ENCODE measurements at places on chromosomes 12 and 14.

DNA sequence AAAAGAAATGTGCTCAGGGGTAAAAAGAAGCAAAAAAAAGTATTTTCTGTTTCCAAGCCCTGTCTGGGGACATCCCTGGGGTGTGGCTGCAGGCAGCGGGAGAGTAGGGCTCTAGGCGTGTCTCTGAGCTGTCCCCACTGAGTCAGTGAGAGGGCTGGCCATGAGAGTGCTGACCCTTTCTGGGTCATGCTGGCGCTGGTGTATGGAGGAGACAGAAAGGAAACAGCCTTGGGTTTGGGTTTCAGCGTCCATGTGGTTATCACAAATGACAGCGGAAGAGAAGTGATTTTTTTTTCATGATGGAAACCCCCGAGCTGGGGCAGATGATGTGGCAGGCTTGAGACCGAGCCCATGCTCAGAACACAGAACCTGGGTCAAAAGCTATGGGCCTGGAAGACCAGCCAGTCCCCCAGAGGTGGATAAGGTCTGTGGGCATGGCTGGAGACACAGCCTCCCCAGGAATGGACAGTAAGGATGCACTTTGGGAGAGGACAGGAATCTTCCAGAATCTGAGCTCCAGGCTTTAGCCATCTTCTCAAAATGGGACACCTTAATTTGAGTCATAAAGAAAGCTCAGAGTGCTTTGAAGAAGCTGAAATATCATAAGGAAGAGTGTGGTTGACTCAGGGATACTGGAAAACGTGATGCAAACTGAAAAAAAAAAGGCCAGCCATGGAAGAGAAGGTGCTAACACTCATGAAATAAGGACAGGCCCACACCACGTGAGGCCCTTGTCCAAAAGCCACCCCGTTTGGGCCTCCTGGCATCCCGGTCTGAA is 36.2 kb downstream of the SYNE3 start:
- DNase-seq: no peak

GRCh38 chr12:106962286-106962685 is 6.6 kb downstream of the TMEM263 start:
- no peak for DNase-seq

- no peak for DNase-seq
These were observed at the start of gene GPR132 for GRCh38 chr14:105065280-105066228. TSS of gene GPR132 (minus strand) at chr14:105065430. CDS start at chr14:105055420, 10,010 bp downstream.

GRCh38 chr12:113385282-113385882 is 18.3 kb downstream of the SDS start:
- DNase-seq: no peak

- no peak for DNase-seq
These were observed 1077.2 kb downstream of the VRK1 start for GRCh38 chr14:97874394-97874793.

- no peak for DNase-seq
These were observed 2.1 kb upstream of the SERPINA1 start for GRCh38 chr14:94390372-94391086.

- no peak for DNase-seq
These were observed 10.9 kb upstream of the METAP2 start for GRCh38 chr12:95463050-95463449.

GRCh38 chr12:49969027-49969426 is 3.7 kb upstream of the AQP6 start:
- no peak for DNase-seq

- DNase-seq: no peak
These were observed 41.5 kb downstream of the ANO6 start for GRCh38 chr12:45257185-45257930.

- no peak for DNase-seq
These were observed 23.4 kb downstream of the ASPG start for GRCh38 chr14:104108570-104109541.

Data from astrocyte of the spinal cord (primary cell).